ENCODE measurements at places on chromosomes 12 and 14. TPM values are rescaled to one million over a fixed set of nuclear protein-coding genes. Genes with fewer than 3 reads are reported as not detected.
A peak's percentile ranks its signal among the peaks of the same experiment; 100 is the strongest.

The DYRK4 gene
- polyA plus RNA-seq, result 64.0 TPM

The TAS2R13 gene
- not detected for polyA plus RNA-seq

The HOTAIR gene
- not detected for polyA plus RNA-seq

The KCNH5 gene
- polyA plus RNA-seq, result not detected

The RHEBL1 gene
- polyA plus RNA-seq, result 0.65 TPM

The CCDC196 gene
- polyA plus RNA-seq, result not detected

GRCh38 chr14:51680031-51680430 lies 28.3 kb downstream of the FRMD6 start:
- DNase-seq, result no peak

- no peak for DNase-seq
Observed at GRCh38 chr12:89081719-89082369, 270.5 kb downstream of the DUSP6 start.

- peak; percentile 93 for DNase-seq
Observed at GRCh38 chr14:64721391-64721791, 17.2 kb downstream of the PLEKHG3 start.

DNA sequence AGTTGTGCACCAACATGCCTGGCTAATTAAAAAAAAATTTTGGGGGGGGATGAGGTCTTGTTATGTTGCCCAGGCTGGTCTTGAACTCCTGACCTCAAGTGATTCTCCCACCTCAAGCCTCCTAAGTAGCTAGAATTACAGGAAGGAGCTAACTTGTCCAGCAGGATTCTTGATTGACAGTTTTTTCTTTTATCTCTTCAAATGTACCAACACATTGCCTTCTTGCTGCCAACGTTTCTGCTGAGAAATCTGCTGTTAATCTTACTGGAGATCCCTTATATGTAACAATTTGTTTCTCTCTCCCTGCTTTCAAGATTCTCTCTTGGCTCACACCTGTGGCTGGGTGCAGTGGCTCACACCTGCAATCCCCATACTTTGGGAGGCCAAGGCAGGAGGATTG lies 22.4 kb upstream of the MARK3 start:
- DNase-seq, result peak; percentile 35

DNA sequence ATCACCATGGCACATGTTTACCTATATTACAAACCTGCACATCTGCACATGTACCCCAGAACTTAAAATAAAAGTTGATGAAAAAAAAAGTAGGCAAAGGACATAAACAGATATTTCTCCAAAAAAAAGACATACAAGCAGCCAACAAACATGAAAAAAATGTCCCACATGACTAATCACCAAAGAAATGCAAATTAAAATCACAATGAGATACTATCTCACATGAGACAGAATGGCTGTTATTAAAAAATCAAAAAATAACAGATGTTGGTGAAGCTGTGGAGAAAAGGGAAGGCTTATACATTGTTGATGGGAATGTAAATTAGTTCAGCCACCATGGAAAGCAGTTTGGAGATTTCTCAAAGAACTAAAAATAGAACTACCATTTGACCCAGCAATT lies 68.0 kb upstream of the FAR2 start:
- DNase-seq, result peak; percentile 31

GRCh38 chr14:36767603-36768281 lies 106.1 kb downstream of the PAX9 start:
- peak; percentile 50 for DNase-seq

DNA sequence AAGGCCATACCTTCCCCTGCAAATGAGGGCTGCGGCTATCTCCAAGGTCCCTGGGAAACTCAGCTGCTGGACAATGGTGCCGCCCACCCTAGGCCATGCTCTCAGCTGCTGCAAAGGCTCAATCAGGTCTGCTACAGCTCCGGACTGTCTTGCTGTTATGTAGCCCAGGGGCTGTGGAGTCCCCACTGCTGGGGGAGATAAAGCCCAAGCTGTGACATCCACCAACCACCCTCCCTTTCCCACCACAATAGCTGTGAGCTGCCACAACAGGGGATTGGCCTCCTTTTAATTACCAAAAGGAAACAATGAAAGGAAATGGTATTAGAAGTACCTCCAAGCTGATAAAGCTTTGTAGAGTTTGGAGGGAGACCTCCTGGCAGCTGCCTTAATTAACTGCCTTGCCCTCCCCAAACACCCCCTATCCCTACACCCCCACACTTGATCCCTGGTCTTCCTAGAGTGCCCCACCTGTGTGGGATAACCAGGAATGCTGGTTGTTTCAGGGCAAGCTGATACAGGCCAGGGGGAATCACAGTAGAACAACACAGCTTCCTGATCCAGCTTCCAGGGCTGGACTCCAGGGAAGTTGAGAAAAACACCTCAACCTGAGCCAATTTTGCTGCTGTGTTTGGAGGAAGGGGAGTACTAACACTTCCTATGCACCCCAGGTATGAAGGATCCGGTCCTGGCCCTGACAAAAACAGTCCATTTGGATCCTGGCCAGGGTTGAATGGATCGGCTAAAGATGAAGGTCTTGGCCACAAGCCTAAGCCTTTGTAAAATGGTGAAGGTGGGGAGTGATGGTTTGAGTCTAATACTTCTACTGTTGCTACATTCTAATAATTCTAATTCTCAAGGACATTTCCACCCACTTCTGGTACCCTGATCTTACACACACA lies at the start of gene VWF:
Gene VWF (minus strand): TSS at position 260 of the 899 bp plus-strand sequence. CDS start 1,474 bp downstream, outside the sequence.
- DNase-seq, result no peak

- DNase-seq, result peak; percentile 56
Observed at GRCh38 chr12:20044846-20045245, 323.5 kb upstream of the PDE3A start.

- peak; percentile 64 for DNase-seq
Observed at GRCh38 chr12:25723336-25723735, 170.3 kb upstream of the LMNTD1 start.

DNA sequence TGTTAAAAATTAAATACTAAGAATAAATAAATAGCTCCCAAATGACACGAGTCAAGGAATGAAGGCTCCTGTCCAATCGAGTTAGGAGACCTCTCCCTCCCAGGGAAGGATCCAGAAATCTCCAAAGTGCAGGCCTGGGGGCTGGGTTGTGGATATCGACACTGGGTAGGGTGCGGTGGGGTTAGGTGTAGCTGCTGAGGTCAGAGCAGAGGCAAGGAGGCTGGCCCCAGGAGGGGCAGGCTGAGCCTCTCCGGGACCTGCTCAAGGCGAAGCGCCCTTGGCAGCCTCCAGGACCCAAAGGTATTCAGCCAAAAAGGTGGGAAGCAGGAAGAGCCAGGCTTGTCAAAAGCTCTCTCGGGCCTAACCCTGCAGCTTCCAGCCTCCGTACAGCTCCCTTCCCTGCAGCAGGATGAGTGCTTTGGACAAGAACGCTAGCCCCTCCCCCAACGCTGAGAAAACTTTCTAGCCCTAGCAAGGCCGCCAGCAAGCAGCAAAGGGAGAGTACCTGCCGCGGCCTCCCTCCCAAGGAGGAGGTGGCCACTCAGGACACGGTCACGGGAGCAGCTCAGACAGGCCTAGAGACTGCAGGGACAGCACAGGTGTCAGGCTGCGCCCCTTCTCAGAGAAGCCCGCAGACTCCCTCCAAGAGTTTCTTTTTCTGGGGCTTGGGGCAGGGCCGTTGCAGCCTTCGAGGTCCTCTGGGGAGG lies 3.7 kb upstream of the PNMA1 start:
- no peak for DNase-seq

- no peak for DNase-seq
Observed at GRCh38 chr14:22764382-22764781, 2.1 kb upstream of the OXA1L start.

DNA sequence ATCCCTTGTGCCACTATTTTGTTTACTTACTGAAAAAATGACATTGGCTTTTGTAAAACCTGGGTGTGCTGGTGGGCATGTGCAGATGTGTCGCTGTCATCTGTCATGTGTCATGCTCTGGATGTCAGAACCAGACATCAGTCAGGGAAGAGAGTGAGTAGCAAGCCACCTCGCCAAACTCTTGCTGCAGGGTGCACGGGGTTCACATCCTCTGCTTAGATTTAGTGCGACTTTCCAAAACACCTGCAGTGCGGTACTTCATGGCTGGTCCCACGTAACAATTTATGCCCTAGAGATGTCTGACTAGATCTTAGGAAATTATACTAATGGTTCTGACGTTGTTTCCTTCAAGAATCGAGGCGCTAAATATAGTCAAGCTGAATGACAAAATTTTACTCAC lies 106.7 kb downstream of the CRADD start:
- peak; percentile 19 for DNase-seq

DNA sequence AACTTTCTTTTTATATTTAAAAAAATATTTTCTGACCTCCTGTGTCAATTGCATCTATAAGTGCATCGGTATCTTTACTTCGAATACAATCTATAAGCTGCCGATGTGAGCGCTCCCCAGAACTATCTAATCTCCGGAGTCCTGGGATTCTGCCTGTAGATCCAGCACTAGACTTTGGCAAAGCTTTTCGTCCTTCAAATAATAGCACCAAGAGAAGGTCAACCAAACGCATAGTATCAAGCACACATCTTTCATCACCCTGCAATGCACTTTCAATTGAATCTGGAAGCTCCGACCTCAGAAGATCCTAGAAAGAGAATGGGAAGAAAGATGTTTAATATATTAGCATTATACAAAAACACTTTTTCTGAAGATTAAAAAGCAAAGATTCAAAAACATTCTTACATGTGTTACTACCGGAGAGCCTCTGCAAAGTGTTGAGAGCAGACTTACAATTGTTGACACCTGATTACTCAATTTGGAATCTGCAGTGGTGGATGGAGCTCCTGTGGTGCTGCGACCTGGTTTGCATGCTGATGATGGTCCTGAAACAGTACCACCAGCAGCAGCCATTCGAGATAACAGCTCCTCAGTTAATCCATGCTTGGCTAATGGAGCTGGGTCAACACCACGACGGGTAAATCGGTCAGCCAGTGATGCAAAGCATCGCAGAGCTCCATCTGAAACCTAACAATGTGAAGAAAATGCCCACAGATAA lies 34.3 kb downstream of the HECTD1 start:
- no peak for DNase-seq

DNA sequence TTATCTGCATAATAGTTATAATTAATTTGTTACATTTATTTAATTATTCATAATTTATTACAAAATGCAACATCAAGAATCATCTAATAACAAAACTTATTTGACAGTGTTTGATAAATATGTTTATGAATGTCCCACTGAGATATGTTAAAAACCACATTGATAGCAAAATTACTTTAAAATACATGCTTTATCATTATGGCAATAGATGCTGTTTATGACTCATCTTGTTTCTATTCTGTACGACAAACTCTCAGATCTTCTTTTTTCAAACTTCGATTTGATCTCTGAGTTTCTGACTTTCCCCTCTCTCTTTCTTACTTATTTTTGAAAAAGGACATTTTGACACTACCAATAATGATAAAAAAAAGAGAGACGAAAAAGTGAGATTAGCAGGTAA lies 56.8 kb upstream of the LRRK2 start:
- no peak for DNase-seq

GRCh38 chr12:27561535-27562350 lies 37.7 kb downstream of the PPFIBP1 start:
- peak; percentile 56 for DNase-seq

DNA sequence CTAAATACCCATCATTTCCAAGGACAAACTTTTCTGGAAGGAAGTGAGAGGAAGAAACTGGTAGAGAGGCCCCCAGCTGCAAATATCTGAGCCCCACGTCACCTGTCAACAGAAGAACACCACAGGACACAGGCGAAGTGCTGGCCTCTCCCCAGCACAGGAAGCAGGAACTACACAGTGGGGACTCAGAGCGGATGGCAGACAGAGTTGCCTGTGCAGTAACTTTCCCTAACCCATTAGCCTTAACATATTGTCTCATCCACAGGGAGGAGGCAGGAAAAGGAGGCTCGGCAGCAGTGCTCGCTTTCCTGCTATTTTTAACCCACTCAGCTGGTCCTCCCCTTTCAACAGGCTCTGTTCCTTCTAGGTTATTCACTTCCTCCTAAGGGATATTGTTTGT lies 111.5 kb upstream of the TMPO start:
- no peak for DNase-seq

GRCh38 chr14:100915560-100915959 lies 12.0 kb upstream of the RTL1 start:
- peak; percentile 24 for DNase-seq

- DNase-seq, result peak; percentile 83
Observed at GRCh38 chr14:94132285-94132887, 3.0 kb upstream of the IFI27L2 start.

DNA sequence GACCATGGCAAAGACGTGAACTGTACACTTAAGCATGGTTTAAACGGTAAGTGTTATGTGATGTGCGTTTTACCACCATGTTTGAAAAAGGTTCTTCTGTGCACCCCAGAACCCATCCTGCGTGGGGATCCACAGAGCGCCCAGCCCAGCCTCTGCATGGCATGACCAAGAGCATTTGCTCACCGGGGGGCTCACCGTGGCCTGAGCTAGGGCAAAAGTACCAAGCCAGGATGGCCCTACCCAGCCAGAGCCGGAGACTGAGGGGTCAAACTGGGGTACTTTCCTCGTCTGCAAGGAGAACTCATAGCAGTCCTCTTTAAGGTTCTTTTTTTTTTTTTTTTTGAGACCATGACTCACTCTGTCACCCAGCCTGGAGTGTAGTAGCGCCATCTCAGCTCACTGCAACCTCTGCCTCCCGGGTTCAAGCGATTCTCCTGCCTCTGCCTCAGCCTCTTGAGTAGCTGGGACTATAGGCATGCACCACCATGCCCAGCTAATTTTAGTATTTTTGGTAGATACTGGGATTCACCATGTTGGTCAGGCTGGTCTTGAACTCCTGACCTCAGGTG lies 16.4 kb upstream of the ANKRD9 start:
- no peak for DNase-seq

- peak; percentile 30 for DNase-seq
Observed at GRCh38 chr12:102685172-102685571, 204.8 kb upstream of the IGF1 start.

GRCh38 chr12:25377469-25378177 lies 126.9 kb upstream of the KRAS start:
- peak; percentile 80 for DNase-seq

DNA sequence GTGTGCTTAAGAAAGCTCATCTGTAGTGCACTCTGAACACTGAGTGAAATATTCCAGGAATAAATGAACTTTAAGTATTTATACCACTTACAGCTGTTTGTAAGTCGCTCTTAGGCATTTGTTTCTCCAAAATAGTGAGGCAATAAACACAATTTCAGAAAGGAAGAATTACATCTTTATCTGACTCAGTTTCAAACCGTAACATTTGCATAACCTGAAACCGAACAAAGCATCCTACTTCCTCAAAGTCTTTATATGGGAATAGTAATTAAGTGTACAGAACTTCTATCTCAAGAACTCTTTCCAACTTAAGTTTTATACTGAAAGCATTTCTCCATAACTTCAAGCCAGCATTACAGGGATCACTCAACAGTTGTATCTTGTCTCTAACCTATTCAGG lies 58.4 kb downstream of the SOX5 start:
- no peak for DNase-seq

GRCh38 chr12:114776731-114777442 lies 92.9 kb upstream of the TBX3 start:
- peak; percentile 60 for DNase-seq
